ENCODE measurements at places on chromosomes 13 and 19.

GRCh38 chr19:28028881-28029444 lies 1184.0 kb downstream of the UQCRFS1 start:
- DNase-seq, result no peak

DNA sequence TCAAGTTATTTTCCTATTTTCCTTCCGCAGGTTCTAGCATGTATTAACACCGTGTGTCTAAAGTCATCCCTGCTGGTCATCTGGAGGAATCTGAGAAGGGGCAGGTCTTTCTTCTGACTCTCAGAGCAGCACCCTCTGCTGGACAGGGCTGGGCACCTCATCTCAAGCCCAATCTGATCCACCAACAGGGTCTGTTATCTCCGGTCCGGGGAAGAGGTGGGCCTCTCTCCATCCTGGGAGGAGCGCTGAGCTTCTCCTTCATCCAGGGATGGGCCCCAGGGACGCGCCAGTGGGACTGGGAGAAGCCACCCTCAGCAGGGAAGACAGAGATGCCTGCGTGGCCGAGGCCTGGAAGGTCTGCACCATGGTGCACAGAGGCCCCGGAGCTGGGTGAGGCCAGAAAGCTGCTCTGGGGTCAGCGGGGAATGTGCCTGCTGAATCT lies 26.0 kb upstream of the ZNF331 start:
- DNase-seq, result no peak

- no peak for DNase-seq
Observed at GRCh38 chr13:113430378-113431110, 22.7 kb downstream of the ADPRHL1 start.

DNA sequence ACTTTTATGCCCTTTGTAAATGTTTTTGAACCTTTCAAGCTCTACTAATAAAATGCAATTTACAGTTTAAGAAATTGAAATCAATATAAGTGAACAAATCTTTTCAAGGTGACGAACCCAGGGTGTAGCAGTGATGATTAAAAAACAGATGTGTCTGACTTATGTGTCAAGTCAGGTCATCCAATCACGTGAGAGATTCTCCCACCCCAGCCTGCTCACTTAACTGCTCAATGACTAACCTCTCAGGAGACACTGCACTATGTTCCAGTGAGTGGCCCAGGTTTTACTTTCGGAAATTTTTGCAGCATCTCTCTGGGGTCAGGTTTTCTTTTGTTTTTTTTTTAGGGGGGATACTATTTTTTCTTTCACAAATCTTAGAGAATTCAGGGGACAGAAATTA lies 60.7 kb downstream of the ZNF429 start:
- DNase-seq, result no peak

DNA sequence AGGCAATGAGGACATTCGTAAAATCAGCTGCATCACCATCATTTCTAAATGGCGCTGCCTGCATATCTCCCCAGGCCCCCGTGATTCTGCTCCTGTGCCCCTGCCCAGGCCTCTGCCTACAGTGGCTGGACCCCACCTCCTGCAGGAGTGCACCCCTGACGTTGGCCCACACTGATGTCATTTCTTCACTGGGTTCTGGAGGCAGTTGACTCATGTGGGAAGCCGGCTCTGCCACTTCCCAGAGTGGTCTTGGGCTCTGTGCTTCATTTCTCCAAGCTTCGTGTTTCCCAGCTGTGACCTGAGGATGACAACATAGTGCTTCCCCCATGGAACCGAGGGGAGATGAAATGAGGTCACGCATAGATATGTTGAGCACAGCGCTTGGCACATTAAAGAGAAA lies 19.9 kb downstream of the CCNE1 start:
- no peak for DNase-seq

GRCh38 chr19:21704320-21704719 lies 63.1 kb downstream of the ZNF100 start:
- no peak for DNase-seq

DNA sequence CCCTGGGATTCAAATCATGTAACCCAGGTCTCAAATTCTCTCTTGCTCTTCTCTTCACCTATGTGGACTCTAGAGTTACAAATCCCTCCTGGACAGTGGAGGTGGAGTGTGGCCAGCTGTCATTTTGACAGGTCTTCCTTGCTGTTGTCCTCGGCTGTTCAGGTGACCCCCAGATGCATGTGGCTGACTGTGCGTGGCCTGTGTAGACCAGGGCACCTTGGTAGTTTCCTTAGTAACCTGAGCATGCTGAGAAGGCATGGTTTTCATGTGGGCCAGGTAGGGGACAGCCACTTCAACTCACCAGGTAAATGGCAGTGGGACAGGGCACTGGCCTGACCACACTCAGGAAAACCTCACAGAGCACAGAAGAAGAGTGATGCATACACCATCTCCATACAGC lies 155.0 kb upstream of the TSHZ3 start:
- no peak for DNase-seq
